ENCODE measurements at places on chromosomes 2 and 18.

- no peak for DNase-seq
Measured at GRCh38 chr18:41965634-41966255, 10.7 kb downstream of the PIK3C3 start.

DNA sequence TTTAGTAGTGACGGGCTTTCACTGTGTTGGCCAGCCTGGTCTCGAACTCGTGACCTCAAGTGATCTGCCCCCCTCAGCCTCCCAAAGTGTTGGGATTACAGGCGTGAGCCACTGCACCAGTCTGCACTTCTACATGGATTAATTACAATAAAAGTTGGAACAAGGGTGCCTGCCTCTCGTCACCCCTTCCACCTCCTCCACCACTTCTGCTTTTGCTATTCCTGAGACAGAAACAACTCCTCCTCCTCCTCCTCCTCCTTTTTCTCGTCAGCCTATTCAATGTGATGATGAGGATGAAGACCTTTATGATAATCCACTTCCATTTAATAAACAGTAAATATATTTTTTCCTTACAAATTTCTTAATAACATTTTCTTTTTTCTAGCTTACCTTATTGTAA, 35.2 kb downstream of the SRBD1 start:
- DNase-seq = no peak

GRCh38 chr2:122980671-122981070, 1044.4 kb upstream of the CNTNAP5 start:
- no peak for DNase-seq

GRCh38 chr18:76265497-76266235, 229.4 kb downstream of the ZNF516 start:
- no peak for DNase-seq

DNA sequence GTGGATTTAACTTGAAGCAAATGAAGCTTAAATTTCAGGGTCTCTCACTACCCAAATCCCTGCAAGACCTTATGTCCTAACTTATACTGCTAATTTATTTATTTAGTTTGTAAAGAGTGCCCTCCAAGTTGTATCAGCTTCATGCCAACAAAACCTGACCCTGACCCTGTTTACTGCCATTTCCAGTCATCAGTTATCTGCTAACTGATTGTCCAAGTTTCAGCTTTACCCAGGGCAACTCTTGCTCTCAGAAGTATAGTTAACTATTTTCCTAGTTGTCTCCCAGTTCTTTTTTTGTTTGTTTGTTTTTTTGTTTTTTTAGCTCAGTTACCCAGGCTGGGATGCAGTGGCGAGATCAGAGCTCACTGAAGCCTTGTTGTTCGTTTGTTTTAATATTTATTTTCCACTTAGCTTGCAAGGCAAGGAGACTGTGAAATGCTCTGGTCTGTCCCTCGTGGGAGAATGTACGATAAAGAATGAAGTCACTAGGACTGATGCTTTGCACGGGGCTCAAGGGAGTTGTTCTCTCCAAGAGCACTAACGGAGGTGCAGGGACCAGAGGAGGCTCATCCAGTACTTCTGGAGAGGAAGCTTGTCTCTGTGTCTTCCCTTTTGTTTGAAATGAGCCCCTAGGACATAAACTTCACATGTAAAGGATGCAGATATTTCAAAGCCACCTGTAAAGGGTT, 35.3 kb downstream of the MYOM1 start:
- DNase-seq = no peak

DNA sequence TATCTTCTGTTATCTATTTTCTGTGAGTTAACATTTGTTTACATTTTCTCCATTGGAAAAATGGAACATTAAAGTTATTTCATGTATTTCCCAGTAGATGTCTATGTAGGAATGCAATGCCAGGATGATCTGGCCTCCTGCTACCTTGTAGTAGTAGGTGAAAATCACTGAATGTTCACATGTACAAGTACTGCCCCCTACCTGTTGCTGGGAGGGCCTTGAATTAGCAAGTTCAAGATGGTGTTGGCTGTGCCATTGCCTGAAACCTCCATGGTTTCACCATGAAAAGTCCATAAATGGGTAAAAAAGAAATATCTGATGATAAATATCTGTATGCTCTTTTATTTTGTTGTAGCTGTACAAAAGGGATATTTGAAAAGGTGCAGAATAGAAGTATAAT, 30.7 kb downstream of the XRCC5 start:
- DNase-seq = no peak

DNA sequence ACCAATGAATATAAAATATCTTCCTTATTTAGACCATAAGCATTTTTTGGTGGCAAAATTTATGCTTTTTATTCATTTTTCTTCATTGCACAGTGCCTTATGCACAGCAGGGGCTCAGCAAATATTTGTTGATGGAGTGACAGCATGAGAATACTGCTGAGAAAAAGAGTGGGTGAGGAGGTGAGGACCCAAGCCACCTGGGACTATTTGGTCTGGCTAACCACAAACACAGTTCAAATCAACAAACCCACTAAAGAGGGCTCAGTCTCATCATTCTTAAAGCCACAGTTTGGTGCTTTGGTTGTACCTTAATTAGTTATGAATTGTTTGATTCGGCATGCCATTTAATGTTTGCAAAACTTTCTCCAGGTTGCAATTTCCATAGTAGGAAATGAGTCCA, 183.5 kb upstream of the ZNF521 start:
- DNase-seq = no peak

GRCh38 chr2:173087214-173087581, 11.6 kb downstream of the MAP3K20 start:
- DNase-seq = no peak

DNA sequence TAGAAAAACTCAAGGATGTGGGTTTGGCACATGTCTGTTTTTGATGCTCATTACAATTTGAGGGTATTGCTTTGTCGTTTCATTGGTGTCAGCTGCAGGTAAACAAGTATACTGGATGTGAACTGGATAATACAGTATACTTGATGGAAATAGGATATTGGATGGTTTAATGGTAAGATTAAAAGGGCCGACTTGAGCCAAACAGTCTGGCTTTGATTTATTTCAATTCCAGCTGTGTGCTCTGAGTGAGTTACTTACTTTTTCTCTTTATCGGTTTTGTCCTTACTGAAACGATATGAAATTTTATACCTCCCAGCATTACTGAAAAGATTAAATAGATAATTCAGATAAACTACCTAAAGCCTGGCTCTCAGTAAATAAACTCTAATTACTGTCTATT, 227.6 kb downstream of the ASXL3 start:
- no peak for DNase-seq

DNA sequence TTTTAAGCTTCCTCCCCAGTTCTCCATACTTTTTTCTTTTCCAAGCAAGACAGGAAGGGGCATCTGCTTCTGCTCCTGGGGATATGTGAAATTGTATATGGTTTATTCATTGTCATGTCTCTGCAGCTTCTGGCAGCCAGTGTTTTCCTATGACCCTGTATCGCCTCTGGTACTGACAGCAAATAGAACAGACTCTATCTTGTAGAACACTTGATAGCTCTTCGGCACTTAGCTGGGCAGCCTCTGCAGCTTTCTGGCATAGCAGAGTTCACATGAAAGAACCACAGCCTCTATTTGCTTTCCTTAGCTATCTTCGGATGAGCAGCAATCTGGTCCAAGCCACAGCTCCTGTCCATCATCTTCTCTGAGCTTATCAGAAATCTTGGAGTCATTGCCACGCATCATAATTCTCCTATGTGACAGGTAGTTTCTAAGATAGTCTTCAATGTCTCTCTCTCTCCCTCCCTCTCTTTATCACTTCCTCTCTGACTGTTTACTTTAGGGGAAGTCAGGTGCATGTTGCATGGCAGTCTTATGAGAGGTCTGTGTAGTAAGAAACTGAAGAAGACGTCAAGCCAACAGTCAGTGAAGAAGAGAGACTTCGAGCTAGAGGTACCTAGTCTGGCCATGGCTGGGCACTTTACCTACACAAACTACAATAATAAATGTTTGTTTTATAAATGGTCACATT, 627.7 kb upstream of the CDH2 start:
- no peak for DNase-seq

GRCh38 chr2:56474412-56475158, 290.8 kb downstream of the CCDC85A start:
- no peak for DNase-seq

DNA sequence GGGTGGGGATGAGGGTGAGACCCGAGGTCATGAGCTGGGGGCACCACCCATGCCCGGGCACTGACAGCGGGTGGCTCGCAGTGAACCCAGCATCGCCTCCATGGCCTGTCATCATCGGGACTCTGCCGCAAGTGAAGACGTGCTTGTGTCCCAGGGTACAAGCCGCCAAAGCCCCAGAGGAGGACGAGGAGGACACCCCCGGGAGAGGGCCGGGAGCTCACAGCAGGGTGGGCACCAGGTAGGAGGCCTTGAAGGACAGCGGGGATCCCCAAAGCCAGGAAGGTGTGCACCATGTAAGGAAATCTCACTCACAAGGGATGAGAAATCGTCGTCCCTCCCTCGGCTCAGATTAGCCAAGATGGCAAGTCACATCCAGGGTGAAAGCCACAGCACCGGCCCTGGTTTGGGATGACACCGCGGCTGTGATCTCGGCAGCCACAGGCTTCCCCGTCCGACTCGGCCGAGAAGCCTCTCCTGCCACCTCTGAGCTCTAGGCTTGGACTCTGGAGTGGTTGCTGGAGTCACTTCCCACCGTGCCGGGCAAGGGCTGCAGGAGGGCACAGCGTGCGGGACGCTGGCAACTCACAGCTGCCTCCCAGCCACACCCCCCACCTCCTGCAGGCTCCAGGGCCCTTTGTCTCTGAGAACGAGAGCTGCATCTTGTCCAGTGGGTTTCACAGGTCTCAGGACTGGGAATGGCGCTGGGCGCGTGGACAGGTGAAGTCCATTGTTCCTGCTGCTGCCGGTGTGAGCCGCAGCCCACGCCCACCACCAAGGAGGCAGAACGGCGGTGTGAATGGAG, 81.6 kb upstream of the CTDP1 start:
- no peak for DNase-seq

DNA sequence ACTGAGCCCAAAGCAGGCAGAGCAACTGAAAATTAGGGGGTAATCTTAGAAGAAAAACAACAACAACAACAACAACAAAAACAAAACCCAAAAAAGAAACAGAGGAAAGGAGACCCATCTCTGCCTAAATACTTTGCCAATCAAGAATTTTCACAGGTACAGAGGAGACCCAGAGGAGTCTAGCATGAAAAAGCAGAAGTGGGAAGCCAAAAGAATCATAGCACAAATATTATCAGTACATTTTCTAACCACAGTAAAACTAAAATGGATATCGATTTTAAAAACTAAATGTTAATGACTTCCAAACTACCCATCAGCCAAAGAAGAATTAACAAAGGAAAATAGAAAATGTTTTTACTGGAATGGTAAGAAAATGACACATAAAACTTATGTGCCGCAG, 148.1 kb downstream of the BAZ2B start:
- DNase-seq = no peak

DNA sequence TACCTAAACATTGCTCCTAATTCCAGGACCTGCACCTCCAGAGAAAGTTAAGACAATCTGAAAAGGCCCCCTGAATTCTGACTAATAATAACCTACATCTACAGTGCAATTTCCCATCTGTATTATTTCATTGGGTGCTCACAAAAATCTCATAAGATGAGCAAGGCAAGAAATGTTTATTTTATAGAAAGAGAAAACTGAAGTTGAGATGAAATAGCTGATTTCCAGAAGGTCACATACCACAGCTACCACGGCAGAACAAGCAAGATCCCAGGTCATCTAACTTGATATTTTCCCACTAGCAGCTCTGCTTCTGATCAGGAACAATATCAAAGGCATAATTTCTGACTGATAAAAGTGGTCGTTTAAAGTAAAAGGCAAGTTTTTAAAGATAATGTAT, 105.8 kb upstream of the COL5A2 start:
- DNase-seq = no peak

- no peak for DNase-seq
Measured at GRCh38 chr18:46474487-46475389, 182.3 kb downstream of the LOXHD1 start.

DNA sequence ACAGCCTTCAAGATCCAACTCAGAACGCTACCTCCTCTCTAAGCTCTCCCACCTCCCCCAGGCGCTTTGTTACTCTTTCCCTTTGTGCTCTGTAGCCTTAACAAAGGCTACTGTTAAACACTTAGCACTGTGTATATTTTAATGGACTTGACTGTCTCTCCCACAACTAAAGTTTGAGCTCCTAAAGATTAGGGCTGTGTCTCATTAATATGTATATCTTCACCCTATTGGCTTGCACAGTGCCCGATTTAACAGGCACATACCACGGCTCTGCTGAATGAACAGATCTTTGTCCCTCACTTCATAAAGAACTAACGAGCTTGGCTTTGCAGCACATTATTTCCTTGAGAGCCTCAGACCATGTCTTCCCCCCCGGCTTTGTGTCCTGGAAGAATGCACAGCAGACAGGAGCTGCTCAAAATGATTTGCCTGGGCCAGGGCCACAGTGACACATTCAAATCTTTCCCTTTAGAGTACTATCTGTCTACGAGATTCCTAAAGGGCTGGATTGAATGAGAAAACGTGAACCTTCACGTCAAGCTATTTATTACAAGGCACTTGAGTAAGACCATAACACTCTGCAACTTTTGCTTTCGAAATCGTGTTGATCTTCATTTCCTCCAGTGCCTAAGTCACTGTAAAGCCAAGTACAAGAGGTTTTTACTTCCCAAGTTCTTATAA, 22.1 kb downstream of the ABHD3 start:
- DNase-seq = no peak

DNA sequence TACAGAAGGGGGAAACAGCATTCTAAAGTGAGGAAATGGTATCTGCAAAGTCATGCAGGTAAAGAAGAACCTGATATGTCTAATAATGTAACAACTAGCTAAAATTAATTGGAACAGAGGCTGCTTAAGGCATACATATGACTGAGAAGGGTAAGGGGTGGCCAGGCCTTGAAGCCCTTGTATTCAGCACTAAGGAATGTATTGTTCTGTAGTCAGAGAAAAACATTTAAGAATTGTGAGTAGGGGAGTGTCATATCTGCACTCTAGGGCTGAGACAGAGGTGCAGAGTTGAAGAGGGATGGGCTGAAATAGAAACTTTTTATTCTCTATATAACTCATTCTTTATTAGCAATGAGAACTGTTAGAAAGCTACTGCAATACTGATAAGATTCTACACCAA, 145.5 kb upstream of the CHAC2 start:
- DNase-seq = no peak
